ENCODE measurements at places on chromosomes 11 and 22.

- DNase-seq: no peak
Measured at GRCh38 chr11:77127920-77128691, at the start of gene MYO7A. MYO7A (plus strand) TSS chr11:77128246; CDS start chr11:77130635, 2,389 bp downstream.

GRCh38 chr11:11171854-11172253 lies 181.2 kb downstream of the CSNK2A3 start:
- DNase-seq: peak; percentile 53

GRCh38 chr11:130580891-130581492 lies 132.5 kb downstream of the ADAMTS15 start:
- DNase-seq: no peak

- peak; percentile 53 for DNase-seq
Measured at GRCh38 chr11:19903620-19904069, 191.0 kb downstream of the NAV2 start.

- no peak for DNase-seq
Measured at GRCh38 chr11:7348432-7349304, 97.0 kb downstream of the SYT9 start.
